ENCODE measurements at places on chromosomes 4 and X.

- DNase-seq: no peak
Measured at GRCh38 chr4:114318309-114318708, 280.3 kb upstream of the UGT8 start.

DNA sequence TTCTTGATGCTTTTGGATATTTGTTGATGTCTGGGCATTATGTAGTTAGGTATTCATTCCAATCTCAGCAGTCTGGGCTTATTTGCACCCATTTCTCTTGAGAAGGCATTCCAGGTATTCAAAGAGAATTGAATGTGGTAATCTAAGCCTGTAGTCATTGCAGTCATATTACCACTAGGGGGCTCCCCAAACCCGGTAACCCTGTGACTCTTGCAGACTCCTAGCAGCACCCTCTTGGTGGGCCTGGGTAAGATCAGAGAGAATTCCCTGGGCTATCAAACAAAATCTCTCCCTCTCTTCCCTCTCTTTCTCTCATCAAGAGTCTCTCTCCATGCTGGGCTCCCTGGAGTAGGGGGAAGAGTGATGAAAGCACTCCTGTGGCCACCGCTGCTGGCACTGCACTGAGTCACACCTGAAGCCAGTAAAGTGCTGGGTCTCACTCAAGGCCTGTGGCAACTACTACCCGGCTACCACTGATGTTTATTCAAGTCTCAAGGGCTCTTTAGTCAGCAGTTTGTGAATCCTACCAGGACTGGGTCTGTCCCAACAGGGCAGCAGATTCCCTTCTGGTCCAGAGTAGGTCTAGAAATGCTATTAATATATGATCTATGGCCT lies 187.7 kb upstream of the NUDT10 start:
- DNase-seq: no peak

DNA sequence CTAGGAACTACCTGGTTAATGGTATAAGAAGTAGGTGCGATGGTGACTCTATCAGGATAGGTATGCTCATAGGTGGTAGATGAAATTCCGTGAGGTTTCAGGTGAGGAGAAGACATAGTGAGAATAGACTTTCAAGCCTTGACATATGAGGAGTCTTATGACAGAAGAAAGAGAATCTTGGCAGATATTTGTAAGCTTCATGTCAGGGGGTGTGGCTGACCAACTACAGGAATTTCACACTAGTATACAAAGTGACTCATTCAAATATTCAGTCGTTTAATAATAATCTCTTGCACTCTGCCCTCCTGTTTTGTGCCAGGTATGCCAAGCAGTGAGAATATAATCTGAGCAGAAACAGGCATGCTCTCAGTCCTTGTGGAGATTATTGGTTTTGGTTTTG lies 22.8 kb downstream of the PACRGL start:
- no peak for DNase-seq

DNA sequence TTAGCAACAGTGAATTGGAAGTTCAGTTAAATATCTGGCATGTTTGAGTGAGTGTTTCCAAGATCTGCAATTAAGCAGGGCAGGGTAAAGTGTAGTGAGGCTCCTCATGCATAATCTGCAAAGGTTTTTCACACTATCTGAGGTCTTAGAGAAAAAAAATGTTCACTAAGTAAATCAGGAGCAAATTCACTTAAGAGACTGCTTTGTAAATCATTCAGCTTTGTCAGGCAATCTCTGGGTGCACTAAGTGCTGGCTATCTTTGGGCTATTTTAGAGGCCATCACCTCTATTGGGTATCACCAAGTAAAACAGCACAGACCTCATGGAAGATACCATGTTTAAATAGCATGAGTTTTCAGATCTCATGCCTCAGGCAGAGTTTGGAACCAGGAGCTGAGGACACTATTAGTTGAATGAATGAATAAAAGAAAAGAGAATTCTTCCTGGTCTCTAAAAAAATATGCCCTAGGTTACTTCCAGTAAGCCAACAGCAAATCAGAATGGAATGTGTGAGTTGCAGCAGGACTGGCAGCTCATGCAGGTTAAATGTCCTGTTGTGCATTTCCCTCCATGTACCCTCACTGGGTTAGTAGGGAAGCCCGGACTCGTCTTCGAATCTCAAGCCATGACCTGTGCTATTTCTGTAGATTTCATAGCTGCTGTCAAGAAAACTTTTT lies 195.3 kb downstream of the KCNIP4 start:
- no peak for DNase-seq

GRCh38 chr4:64614276-64614675 lies 205.0 kb upstream of the TECRL start:
- no peak for DNase-seq

DNA sequence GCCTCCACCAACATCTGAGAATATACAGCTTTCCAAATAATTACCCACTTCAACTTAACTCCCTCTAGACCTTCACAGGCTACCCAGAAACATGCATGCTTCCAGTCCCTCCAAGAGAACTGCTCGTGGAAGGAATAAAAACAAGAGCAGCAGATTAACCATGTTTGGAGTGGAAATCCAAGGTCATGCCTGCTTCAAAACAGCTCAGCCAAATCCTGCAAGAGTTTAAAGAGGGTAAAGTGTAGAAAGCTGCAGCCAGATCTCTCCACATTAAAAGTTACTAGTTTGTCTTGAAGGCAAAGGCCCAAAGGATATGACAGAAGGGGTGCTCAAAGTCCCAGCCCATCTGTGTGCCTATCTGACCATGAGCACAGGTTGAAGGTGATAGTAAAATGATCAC lies 139.3 kb downstream of the RNF150 start:
- DNase-seq: no peak
